ENCODE measurements at places on chromosomes 2 and 18.

DNA sequence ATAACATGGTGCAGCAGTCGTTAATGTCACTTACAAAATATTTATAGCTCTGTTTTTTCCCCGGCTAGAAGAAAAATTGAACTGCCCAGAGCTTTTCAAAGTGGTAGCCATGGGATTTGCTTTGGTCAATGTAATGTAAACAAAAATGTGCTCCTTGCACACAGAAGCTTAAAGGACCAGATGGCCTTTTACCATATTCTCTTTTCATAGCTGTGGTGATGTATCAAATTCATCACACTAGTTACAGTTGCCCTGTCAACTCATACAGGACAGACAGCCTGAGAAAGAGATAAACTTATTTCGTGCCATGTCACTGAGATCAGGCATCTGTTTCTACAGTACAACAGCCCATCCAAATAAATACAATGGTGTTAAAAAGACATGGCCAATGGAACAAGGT, 368.1 kb upstream of the CDH19 start:
- DNase-seq, result no peak

GRCh38 chr18:48947560-48947959, 3.2 kb downstream of the SMAD7 start:
- no peak for DNase-seq

DNA sequence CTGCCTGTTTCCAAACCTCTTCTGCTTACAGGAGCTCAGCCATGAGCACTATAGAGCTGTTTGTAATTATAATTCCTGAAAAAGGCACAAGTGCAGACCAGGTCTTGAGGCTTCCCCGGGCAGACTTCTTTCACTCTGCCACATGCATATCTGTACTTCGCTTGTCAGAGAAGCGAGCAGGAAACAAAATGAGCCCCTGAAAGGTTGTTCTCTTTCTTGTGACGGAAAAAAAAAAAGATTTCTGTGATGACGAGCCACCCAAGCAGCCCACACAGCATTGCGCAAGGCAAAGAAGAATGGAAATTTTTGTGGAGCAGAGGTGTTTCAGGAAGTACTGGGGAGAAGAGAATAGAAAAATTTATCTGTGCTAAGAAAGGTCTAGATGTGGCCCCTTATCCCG, 54.0 kb upstream of the LINC00305 start:
- no peak for DNase-seq

- DNase-seq, result no peak
Measured at GRCh38 chr18:8795586-8796325, 90.4 kb downstream of the MTCL1 start.

DNA sequence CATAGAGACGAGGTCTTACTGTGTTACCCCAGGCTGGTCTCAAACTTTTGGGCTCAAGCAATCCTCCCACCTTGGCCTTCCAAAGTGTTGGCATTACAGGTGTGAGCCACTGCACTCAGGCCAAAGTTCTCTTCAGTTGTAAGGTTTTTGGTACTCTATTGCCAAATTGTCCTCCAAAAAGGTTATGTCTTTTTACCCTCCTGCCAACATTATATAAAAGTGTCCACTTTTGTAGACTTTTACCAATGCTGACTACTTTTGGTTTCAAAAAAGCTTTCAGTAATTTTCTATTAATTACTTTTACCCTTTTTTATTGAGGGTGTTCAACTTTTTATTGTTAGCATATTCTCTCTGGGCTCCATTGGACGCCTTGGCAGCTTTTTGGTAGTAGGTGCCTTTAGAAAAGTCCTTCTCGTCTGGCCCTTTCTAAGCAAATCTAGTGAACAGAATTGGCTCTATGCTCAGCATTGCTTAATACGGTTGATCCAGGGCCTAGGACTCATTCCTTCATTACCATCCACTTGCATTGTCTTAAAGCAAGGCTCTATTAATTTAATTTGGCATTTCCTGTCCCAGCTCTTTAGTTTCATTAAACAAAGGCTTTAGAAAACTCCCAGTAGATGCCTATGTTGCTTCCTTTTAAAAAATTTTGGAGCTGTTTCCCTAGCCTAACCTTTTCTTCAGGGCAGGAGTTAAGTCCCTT, 16.7 kb upstream of the IL1A start:
- no peak for DNase-seq

DNA sequence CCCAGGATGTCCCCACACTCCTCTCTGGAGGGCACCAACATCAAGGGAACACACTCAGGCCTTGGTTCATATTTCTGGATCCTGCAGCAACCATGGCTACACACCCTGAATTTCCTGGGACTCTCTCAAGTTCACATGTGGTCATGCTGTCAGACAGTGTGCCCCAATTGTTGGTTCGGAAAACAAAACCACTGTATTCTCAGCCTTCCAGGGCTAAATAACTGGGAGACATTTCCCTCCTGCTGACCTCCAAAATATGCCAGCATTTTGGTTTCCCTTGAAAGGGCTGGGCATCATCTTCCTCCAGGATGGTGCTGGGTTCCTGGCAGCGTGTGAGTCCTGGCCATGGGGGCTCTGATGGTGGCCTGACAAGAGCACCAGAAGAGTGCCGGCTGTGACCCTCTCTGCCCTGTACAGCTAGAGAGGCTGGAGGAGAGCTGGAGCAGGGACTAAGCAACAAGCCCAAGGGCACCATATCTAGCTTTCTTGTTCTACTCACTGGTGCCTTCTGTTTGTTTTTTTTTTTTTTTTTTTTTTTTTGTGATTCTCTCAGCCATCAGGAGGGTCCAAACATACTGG, 37.5 kb upstream of the WIPF1 start:
- no peak for DNase-seq

- no peak for DNase-seq
Measured at GRCh38 chr2:217611056-217611455, 391.7 kb downstream of the TNS1 start.

DNA sequence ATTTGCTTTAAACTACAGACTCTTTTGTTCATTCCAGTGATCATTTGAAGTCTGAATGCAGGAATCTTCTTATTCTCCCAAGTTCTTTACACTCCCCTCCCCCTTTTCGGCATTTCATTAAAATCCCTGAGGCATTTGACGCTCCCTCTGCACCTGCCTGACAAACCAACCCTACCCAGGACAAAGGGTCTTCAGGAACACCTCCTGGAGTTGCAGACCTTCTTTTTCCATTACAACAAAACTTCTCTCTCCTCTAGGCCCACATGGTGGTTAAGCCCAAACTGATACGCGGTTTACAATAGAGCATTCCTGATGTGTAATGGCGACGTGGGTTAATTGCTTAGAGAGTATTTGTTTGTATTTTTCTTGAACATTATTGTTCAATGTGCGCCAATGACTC, 367.4 kb downstream of the FBXO15 start:
- DNase-seq, result no peak

GRCh38 chr2:189555232-189555631, 25.4 kb downstream of the SLC40A1 start:
- DNase-seq, result no peak

DNA sequence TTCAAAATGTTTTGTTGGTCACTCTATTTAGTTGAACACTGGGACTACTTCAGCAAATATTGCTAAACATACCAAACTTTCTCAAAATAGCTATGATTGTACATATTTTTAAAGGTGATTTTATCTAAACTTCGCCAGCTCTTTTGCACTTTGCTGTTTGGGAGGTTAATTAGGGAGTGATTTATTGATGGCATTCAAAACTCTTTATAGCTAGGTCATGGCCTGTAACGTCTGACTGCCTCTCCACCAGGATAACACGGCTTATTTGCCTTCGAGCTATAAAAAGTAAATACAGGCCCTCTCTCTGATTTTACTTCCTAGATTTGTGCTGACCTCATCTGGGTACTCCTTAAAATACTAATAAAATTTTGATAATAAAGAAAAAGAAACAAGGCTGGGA, 931.9 kb downstream of the DCDC2C start:
- no peak for DNase-seq
